Thoracic aorta (tissue), 2 donors: ENCODE measurements at places on chromosomes 3 and 15. TPM values are rescaled to one million over a fixed set of nuclear protein-coding genes. Genes with fewer than 3 reads are reported as not detected.

The IMPG2 gene
- total RNA-seq: 0.81 TPM

The ATP8B4 gene
- total RNA-seq: 16.9 TPM

The SNX4 gene
- 29.9 TPM for total RNA-seq

GRCh38 chr3:112605285-112605684, 35.7 kb downstream of the CCDC80 start:
- H3K4me3 ChIP-seq: no peak overlapping the region
- H3K36me3 ChIP-seq: peaks cover 3% of the 10 kb centered on the region
- DNase-seq: no peak
- no peak overlapping the region for H3K27ac ChIP-seq

DNA sequence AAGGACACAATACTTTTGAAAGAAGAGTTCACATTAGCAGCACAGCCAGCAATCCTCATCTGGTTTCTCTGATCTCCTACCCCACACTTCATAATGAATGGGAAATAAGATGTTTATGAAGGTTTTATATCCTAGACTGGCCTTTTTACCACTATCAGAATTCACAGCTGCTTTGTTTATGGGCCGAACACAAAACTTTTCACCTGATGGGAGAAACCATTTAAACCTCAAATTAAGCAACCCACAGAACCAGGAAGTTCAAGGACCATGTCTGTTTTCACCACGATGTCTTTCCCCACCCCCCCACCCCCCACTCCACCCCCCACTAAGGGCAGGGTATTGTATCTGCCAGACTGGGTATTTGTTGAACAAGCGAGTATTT, 11.3 kb upstream of the SETD5 start:
- peaks cover 47% of the 10 kb centered on the region for H3K36me3 ChIP-seq
- H3K27me3 ChIP-seq: no peaks in the 10 kb centered on the region
- no peak overlapping the region for H3K4me3 ChIP-seq
- H3K4me1 ChIP-seq: no peaks in the 10 kb centered on the region
- DNase-seq: no peak
- no peak overlapping the region for H3K27ac ChIP-seq

DNA sequence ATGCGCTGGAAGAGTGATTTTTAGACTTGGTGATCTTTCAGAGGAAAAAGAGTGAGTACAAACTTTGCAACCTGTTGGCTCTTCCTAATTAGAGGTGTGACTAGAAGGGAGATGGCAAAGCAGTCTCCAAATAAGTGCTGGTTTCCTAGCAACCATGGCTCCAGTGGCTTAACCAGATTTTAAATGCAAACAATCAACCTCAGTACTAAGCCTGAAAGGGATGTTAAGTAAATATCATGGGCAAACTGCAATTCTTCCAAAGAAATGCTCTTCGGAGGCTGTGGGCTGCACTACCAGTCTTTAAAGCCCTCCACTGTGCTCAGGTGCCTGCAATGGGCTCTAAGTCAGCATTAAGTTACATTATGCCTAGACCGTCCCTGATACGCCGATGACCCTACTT, 678.1 kb upstream of the CCDC54 start:
- no peak overlapping the region for H3K4me3 ChIP-seq
- no peaks in the 10 kb centered on the region for H3K27me3 ChIP-seq
- H3K36me3 ChIP-seq: no peaks in the 10 kb centered on the region
- DNase-seq: no peak
- H3K27ac ChIP-seq: no peak overlapping the region
- H3K4me1 ChIP-seq: no peaks in the 10 kb centered on the region

- DNase-seq: no peak
- no peaks in the 10 kb centered on the region for H3K4me1 ChIP-seq
- H3K4me3 ChIP-seq: no peak overlapping the region
- no peak overlapping the region for H3K27ac ChIP-seq
Measured at GRCh38 chr15:47750740-47751262, 33.5 kb downstream of the SEMA6D start.

The EIF4E3 gene
- total RNA-seq: 12.1 TPM

DNA sequence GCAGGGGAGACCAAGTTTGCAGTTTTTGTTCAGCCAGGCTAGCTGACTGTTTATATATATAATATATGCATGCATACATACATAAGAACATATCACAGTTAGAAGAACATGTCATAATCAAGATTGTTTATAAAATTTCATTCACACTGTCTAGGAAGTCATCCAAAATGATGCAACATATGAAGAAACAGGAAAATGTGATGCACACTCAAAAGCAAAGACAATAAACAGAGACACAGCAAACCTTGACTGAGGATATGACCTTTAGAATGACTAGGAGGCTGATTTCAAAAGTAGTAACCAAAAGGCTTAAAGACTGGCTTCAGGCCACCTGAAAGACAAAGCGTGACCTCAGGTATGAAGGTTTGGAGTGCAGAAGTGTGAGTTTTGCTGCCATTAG, 166.2 kb upstream of the NDN start:
- H3K27me3 ChIP-seq: no peaks in the 10 kb centered on the region
- H3K27ac ChIP-seq: no peak overlapping the region
- no peaks in the 10 kb centered on the region for H3K36me3 ChIP-seq
- no peak overlapping the region for H3K4me3 ChIP-seq

- H3K27ac ChIP-seq: no peak overlapping the region
- H3K4me3 ChIP-seq: no peak overlapping the region
- H3K4me1 ChIP-seq: peaks cover 8% of the 10 kb centered on the region
- DNase-seq: no peak
- no peaks in the 10 kb centered on the region for H3K36me3 ChIP-seq
Measured at GRCh38 chr15:40360015-40360414, 2.0 kb downstream of the DISP2 start.

DNA sequence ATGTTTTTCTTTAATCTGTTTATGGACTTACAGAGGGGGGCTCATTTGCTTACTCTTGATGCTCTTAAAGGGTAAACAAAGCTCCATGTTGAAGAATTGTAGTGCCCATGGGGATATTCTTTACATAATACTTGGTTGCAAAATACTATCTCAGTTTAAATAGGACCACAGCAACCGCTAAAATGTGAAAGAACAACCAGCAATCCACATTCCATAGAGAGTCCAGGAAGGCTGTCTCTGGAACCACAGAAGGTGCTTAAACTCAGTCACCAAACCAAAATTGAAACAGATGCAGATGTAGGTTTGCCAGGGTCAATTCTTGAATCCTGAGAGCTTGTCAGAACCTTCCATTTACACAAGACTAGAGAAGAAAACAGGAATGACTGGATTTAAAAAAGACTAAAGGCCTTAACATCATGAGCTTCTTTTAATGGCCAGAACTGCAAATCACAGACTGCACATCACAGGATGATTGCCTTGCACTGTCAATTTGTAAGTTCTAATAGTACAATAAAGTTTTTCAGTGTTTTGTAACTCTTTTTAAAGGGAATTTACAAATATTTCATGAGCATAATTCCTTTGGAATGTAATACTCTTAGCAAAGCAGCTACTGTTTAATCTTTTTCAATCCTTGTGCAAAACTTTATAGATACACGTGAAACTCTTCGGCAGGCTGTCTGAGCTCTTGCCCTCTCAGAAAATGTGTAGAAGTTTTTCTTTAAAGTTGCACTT, 661.6 kb downstream of the SI start:
- no peak for DNase-seq
- H3K36me3 ChIP-seq: no peaks in the 10 kb centered on the region
- no peak overlapping the region for H3K27ac ChIP-seq
- H3K4me1 ChIP-seq: no peaks in the 10 kb centered on the region
- no peak overlapping the region for H3K4me3 ChIP-seq

DNA sequence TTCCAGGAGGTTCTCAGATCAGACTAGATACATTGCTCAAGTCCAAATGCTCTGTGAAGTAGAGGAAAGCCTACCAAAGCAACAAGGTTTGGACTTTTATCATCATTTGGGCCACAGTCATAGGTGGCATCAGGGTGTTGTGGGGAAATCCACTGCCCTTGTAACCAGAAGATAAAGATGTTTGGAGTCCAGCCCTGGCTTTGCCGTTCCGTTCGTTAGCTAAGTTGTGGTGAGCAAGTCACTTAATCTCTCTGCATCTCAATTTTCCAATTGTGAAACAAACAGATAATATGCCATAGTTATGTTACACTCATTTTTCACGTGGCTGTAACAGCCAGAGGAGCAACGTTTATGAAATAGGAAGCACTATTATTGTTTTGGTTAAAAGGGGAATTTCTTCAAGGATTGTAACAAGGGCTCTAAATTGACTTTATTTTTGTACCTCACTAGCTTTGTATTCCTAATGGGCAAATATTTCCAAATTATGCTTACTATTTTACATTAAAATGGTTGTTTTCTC, 125.6 kb downstream of the CD47 start:
- no peak overlapping the region for H3K4me3 ChIP-seq
- no peak for DNase-seq
- no peak overlapping the region for H3K27ac ChIP-seq

DNA sequence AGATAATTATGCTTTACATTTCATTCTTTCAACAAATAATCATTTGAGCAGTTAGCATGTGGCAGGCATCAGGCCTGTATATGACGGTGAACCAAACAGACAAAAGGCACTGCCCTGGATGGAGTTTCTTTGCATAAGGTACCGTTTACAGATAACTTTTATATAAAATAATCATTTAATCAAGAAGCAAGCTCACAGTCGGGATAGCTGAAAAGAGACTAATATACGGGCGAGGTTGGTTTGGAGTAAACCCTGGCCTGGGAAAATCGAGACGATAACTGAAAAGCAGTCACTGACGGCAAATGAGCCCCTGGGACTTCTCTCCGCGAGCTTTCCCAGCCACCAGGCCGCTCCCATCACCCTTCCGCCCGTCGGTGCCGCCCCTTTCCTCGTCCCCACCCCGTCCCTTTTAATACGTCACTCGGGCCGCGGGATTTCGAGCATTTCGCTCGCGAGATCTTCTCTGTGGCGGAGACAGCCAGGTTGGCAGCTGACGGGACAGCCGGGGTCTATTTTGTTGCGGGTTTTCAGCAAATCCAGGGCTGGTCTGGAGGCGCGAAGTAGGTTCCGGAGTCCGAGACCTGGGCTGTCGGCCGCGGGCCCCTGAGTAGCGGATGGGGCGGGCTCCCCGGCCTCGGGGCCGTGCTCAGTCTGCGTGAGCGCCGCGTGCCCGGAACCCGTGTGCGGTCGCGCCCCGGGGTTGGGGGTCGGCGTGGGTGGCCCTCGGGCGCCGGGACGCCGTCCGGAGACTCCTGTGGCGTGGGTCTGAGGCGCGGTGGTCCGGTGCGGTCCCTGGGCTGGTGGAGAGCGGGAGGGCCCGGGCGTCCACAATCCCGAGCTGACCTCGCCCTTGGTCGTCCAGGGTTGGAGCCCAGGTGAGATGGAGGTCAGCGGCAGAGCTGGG, at the start of gene NMD3:
TSS of gene NMD3 (plus strand) at position 462 of the 904 bp plus-strand sequence. CDS start 703 bp downstream, outside the sequence.
- H3K36me3 ChIP-seq: no peaks in the 10 kb centered on the region
- peak within 1 kb of the TSS; percentile 93 for H3K27ac ChIP-seq
- peak; percentile 80 for DNase-seq
- H3K27me3 ChIP-seq: no peaks in the 10 kb centered on the region

GRCh38 chr3:32285891-32286290, 47.4 kb downstream of the CMTM8 start:
- H3K4me1 ChIP-seq: no peaks in the 10 kb centered on the region
- no peak overlapping the region for H3K27ac ChIP-seq
- no peaks in the 10 kb centered on the region for H3K27me3 ChIP-seq
- no peak overlapping the region for H3K4me3 ChIP-seq
- H3K36me3 ChIP-seq: no peaks in the 10 kb centered on the region
- DNase-seq: no peak

- no peaks in the 10 kb centered on the region for H3K27me3 ChIP-seq
- H3K4me3 ChIP-seq: no peak overlapping the region
- no peaks in the 10 kb centered on the region for H3K36me3 ChIP-seq
- H3K27ac ChIP-seq: no peak overlapping the region
Measured at GRCh38 chr3:182182531-182182968, 470.8 kb downstream of the SOX2 start.

The NEIL1 gene
- 62.3 TPM for total RNA-seq

GRCh38 chr3:142888481-142889211, at the start of gene PCOLCE2:
Gene PCOLCE2 (minus strand): TSS chr3:142889083. CDS start chr3:142888896, 187 bp downstream.
- peak within 1 kb of the TSS; percentile 73 for H3K4me3 ChIP-seq
- H3K4me1 ChIP-seq: peaks cover 27% of the 10 kb centered on the region
- DNase-seq: no peak
- H3K36me3 ChIP-seq: no peaks in the 10 kb centered on the region
- no peaks in the 10 kb centered on the region for H3K27me3 ChIP-seq

- H3K27me3 ChIP-seq: no peaks in the 10 kb centered on the region
- H3K4me1 ChIP-seq: no peaks in the 10 kb centered on the region
- H3K4me3 ChIP-seq: no peak overlapping the region
- no peak for DNase-seq
- H3K36me3 ChIP-seq: no peaks in the 10 kb centered on the region
Measured at GRCh38 chr3:108118038-108118768, 27.4 kb upstream of the CD47 start.

DNA sequence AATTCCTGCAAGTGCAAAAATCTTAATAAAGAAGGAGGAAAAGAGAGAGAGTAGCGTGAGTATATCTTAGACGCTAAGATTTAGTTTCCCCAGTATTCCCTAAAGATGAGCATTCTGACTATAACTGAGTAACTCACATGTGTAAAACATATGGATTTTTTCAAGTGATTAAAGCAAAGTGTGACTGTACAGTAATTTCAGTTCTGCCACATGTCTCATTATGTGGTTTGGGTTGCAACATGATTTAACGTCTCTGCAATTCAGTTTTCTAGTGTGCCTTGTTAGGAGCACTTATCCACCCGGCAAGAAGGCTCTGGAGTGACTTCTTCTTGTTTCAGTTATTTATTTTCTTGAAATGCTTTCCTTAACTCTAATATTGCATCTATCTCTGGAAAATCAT, 514.1 kb downstream of the ROBO1 start:
- H3K36me3 ChIP-seq: no peaks in the 10 kb centered on the region
- H3K27ac ChIP-seq: no peak overlapping the region
- H3K4me3 ChIP-seq: no peak overlapping the region
- H3K27me3 ChIP-seq: no peaks in the 10 kb centered on the region
- H3K4me1 ChIP-seq: no peaks in the 10 kb centered on the region

The SLC28A1 gene
- 1.6 TPM for total RNA-seq

- H3K36me3 ChIP-seq: peaks cover 13% of the 10 kb centered on the region
- peaks cover 7% of the 10 kb centered on the region for H3K4me1 ChIP-seq
- no peak for DNase-seq
- no peak overlapping the region for H3K4me3 ChIP-seq
- H3K27me3 ChIP-seq: no peaks in the 10 kb centered on the region
- H3K27ac ChIP-seq: no peak overlapping the region
Measured at GRCh38 chr3:127037021-127037400, 54.1 kb downstream of the PLXNA1 start.

DNA sequence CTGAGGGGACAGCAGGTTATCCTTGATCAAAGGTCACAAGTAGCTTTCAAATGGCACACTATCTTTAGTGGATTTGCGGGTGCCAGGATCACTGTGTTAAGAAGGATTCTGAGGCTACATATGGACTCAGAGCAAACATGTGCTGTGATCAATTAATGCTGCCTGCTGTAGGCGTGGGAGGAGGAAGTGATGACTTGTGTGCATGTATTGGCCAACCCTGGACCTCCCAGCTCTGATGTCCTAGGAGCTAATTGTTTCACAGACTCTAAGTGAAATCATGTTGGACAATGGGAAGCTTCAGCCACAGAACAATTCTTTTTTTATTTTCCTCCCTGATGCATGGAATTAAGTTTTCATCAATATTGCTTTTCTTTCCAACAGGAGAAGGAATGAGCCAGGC, 24.4 kb downstream of the FAH start:
- no peaks in the 10 kb centered on the region for H3K36me3 ChIP-seq
- no peaks in the 10 kb centered on the region for H3K27me3 ChIP-seq
- DNase-seq: no peak
- no peak overlapping the region for H3K4me3 ChIP-seq
- H3K27ac ChIP-seq: peak overlapping the region; percentile 93

The CADM2 gene
- not detected for total RNA-seq
